ENCODE measurements at places on chromosomes 11 and 22.
A peak's percentile ranks its signal among the peaks of the same experiment; 100 is the strongest.

- no peak for DNase-seq
These were observed 5.8 kb downstream of the PATZ1 start for GRCh38 chr22:31340360-31340759.

- no peak for DNase-seq
These were observed 10.5 kb downstream of the ARHGEF17 start for GRCh38 chr11:73318501-73319011.

DNA sequence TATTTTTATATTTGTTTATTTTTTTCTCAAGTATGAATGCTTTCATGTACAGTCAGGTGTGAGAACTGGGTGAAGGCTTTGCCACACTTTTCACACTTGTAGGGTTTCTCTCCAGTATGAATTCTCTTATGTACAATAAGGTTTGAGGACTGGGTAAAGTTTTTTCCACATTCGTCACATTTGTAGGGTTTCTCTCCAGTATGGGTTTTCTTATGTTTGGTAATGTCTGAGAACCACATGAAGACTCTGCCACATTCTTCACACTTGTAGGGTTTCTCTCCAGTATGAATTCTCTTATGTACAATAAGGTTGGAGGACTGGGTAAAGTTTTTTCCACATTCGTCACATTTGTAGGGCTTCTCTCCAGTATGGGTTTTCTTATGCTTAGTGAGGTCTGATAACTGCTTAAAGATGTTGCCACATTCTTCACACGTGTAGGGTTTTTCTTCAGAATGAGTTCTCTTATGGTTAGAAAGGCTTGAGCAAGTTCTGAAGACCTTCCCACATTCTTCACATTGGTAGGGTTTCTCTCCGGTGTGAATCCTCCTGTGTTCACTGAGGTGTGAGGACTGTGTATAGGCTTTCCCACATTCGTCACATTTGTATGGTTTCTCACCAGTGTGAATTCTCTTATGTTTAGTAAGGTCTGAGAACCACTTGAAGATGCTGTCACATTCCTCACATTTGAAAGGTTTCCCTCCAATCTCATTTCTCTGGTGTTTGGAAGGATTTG is 19.7 kb downstream of the ZNF195 start:
- DNase-seq, result no peak

DNA sequence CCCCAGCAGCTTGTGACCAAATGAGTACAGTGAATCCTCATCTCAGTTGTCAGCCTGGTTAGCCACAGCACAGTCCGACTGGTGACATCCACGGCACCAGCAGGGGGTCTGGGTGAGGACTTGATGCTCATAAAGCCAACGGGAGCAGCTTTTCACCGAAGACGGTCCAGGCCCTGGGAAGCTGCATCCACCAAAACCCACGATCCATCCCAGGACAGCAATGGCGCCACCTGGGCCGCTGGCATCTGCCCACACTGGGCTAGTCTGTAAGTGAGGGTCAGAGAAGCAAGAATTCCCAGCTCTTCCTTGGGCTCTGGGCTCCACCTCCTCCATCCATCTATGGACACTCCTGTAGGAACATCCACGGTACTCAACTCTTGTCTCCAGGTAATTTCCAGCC is 25.1 kb upstream of the FXYD6 start:
- no peak for DNase-seq

DNA sequence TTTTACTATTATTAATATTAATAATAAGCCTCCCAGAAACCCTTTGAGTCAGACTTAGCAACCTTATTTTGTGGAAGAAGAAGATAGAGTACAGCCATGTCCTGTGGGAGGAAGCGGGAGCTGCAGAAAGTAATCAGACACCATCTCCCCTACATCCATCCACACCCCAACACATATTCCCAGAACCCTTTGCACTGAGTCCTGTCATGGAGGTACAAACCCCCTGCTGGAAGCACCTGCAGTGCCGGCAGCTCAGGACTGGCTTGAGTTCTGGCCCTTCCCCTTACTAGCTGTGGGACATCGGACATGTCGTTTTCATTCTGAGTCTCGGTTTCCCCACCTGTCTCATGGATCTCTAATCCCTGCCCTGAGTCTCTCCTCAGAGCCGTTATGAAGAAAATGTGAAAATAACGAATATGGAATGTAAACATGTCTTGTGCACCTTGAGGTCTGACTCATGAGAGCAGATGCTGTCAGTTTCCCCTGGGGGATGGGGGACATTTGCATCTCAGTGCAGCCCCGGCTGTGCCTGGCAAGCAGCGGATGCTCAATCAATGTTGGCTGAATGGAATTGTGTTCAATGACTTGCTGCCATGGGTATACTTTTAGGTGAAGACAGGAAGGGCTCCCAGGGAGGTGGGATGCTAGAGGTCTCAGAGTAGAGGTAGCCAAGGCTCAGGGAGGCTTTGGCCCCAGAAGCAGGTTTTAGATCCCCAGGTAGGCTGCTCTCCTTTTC is 45.4 kb downstream of the TP53I11 start:
- DNase-seq, result no peak

DNA sequence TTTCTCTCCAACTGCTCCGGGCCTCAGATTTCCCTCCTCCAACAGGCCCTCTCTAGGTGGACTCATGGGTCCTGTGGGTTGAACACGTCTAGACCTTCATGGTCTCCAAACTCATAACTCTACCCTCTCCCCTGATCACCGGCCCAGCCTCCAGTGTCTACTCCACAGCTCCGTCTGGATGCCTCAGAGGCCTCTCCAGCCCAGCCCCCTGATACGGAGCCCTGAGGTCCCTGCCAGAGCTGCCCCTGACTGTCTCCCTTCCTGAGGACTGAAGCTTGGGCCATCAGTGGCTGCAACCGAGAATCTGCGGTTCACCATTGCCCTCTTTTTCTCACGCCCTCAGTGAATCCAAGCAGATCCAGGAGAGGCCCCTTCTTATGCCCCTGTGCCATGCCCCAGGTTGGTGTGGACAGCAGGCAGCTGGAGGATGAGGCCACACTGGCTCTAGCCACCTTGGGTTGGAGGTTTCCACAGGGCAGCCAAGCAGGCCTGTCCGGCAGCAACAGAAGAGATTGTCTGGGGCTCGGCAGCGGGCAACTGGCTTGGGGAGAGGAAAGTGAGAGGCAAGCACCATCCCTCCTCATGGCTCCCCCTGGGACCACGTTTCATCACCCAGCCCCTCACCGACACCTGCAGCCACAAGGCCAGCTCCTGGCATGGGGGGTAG is 104.6 kb upstream of the FGF3 start:
- DNase-seq, result peak; percentile 1

DNA sequence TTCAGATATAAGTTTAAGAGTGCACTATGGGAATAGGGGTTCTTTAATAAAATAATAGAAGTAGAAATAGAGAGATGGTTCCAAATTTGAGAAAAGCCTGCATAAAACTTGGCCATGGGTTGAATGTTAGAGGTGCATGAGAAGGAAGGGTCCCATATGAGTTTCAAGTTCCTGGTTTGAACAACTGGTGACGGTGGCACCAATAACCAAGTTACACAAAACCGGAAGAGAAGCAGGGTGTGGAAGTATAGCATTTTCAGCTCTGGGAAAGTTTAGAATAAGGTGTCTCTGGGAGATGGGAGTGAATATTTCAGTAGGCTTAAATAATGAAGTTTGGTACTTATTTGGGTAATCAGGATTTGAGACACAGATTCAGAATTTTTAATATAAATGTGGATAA is 2.4 kb downstream of the CASP1 start:
- no peak for DNase-seq

Data from nephron progenitor cell (in vitro differentiated cells).